ENCODE measurements at places on chromosomes 7 and 10. TPM values are rescaled to one million over a fixed set of nuclear protein-coding genes. Genes with fewer than 3 reads are reported as not detected.

Gene CNPY1
- total RNA-seq, result not detected

Gene ACTL6B
- not detected for total RNA-seq

Gene VWDE
- 1.0 TPM for total RNA-seq

Gene ARHGAP19
- total RNA-seq, result 3.8 TPM

Gene MDFIC
- 31.3 TPM for total RNA-seq

Gene PPA1
- total RNA-seq, result 147 TPM

Gene TRIL
- total RNA-seq, result 11.0 TPM

Gene POR
- 160 TPM for total RNA-seq

Gene CDK1
- total RNA-seq, result 1.0 TPM

Gene KIAA1217
- total RNA-seq, result 22.2 TPM

Gene ADAM8
- total RNA-seq, result 10.4 TPM

Gene SEC31B
- 12.8 TPM for total RNA-seq

Gene RBP3
- not detected for total RNA-seq

Gene TAS2R4
- 0.33 TPM for total RNA-seq

Gene ACSM6
- not detected for total RNA-seq

Gene ANKRD30A
- total RNA-seq, result not detected

Gene DENND2A
- 27.8 TPM for total RNA-seq

Gene PIK3CG
- 8.7 TPM for total RNA-seq

Gene SEC24C
- total RNA-seq, result 64.0 TPM

Gene IFIT1B
- not detected for total RNA-seq

Gene TSPAN33
- total RNA-seq, result 2.6 TPM

Gene GIMAP6
- total RNA-seq, result 24.7 TPM

Gene MRC1
- 144 TPM for total RNA-seq

Gene NUTM2A
- 1.6 TPM for total RNA-seq

Gene PON1
- 1.7 TPM for total RNA-seq

Gene FAM241B
- 7.4 TPM for total RNA-seq

Gene LIPF
- not detected for total RNA-seq

Gene KAZALD1
- total RNA-seq, result 10.2 TPM

Gene ZPBP
- not detected for total RNA-seq

Gene SORCS3
- total RNA-seq, result not detected

Gene BAIAP2L1
- total RNA-seq, result 21.1 TPM

Gene NANOS1
- not detected for total RNA-seq

Gene DPYSL4
- total RNA-seq, result 0.79 TPM

Gene TBXAS1
- 317 TPM for total RNA-seq

Gene HOXA7
- total RNA-seq, result not detected

Gene GPR15LG
- 0.37 TPM for total RNA-seq

Gene UNCX
- not detected for total RNA-seq

Gene NEUROG3
- total RNA-seq, result not detected

Gene ANKRD1
- total RNA-seq, result 30.4 TPM

Gene HOXA10
- not detected for total RNA-seq

Gene TEX36
- not detected for total RNA-seq

Gene IMMP2L
- 17.5 TPM for total RNA-seq

Gene SLC13A4
- 0.30 TPM for total RNA-seq

Data from upper lobe of left lung (tissue), 6 donors.